ENCODE measurements at places on chromosomes 12 and 14.

DNA sequence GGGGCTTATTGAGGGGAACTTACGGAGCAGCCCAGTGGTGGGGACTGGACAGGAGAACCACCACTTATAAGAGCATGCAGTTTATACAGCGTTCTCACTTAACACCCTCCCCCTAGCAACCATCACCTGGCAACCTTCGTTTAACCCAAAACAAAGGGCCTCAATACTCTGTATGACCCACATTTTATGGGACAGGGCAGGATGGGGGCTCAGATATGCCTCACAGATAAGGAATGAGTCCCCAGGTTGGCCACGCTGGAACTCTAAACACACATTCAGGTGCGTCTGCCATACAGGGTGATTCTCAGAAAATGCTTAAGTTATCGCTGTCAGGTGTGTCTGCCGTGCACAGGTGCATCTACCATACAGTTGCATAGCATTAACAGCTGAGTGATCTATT is 99.2 kb downstream of the GCH1 start:
- DNase-seq = no peak

- no peak for DNase-seq
These were observed 13.8 kb downstream of the DTX1 start for GRCh38 chr12:113070117-113070906.

- DNase-seq = no peak
These were observed 823 bp upstream of the TSPAN11 start for GRCh38 chr12:30925607-30926242.

- DNase-seq = no peak
These were observed 157.5 kb downstream of the TTC8 start for GRCh38 chr14:88981948-88982347.

DNA sequence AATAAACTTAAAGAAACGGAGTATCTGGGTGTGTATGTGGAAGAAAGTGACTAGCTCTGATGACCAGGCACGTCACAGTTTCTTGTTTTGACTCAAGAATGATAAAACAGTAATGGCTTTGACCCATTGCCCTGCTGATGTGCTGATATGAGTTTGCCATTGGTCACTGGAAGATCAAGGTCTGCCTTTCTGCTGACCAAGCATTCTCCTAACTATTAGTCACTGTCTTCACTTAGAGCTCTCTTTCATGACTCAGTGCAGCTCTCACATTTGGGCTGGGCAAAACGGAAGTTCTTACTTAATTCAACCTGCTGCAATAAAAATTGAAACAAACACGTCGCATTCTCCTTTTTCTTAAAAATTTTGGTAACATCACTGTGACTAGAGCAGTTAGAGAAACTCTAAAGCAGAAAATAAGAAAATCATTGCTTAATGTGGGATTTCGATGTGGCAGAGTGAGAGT is 366.7 kb downstream of the BTG1 start:
- DNase-seq = peak; percentile 61

DNA sequence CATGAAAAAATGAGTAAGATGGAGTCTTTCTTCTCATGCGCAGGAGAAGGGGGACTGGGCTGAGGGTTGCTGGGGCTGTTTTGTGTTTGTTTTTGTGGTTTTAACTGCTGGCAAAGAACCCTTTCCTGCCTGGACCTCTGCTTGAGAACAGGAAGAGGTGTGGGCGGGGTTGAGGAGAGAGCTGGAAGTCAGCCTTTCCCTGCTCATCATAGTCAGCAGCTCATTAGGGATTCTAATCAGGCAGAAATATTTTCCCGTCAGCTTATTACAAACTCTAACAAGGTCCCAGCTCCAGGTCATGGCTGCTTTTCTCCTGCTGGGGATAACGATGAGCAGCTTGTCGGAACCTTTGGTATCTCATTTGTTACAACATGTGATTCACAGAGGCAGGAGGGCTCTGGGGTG is 185.0 kb upstream of the NRXN3 start:
- peak; percentile 6 for DNase-seq

GRCh38 chr12:45933504-45933903 is 56.9 kb downstream of the SCAF11 start:
- DNase-seq = no peak

DNA sequence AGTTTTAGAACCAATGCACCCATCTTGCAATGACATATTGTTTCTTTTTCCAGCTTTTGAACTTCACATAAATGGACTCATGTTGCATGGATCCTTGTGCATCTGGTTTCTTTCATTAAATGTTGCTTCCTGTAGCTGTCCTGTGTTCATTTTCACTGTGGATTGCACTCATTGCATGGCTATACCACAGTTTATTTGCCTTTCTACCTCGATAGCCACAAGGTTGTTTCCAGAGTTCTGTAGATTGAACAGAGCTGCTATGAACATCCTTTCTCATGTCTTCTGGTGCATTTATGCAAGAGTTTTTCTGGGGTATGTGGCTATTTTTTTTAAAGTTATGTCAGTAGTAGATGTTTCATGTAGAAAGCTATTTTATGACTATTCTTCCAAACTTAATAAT is 3.5 kb upstream of the KRT81 start:
- no peak for DNase-seq

DNA sequence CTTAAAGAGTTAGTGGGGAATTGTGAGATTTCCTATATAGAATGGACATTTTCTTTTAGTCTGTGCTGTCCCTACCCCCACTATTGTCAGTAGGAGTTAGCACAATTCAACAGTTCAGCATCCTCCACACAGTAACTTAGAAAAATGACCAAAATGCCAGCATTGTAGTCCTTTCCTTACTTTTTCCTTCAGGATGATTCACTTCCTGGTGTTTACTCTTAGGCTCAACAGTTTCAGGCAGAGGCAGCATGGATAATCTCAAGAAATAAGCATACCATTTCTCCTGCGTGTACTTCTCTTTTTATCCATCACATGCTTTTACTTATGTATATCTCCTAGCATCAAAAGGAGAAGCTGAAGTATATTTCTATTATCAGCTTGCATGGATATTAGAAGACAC is 683.4 kb downstream of the SLC16A7 start:
- DNase-seq = peak; percentile 85

DNA sequence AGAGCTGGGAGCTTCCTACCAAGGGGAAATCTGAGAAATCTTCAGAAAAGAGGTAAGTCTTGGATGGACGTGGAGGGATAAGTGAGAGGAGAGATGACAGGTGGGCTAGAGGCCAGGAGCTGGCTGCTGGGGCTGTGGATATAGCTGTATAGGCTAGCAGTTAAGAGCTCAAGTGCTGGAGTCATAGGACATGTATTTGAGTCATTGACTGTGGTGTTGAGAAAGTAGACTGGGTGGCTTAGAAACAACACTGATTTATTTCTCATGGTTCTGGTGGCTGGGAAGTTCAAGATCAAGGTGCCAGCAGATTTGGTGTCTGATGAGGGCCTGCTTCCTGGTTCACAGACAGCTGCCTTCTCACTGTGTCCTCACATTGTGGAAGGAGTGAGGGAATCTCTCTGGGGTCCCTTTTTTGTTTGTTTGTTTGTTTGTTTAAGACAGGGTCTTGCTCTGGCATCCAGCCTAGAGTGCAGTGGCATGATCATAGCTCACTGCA is 151.1 kb upstream of the FUT8 start:
- DNase-seq = no peak

DNA sequence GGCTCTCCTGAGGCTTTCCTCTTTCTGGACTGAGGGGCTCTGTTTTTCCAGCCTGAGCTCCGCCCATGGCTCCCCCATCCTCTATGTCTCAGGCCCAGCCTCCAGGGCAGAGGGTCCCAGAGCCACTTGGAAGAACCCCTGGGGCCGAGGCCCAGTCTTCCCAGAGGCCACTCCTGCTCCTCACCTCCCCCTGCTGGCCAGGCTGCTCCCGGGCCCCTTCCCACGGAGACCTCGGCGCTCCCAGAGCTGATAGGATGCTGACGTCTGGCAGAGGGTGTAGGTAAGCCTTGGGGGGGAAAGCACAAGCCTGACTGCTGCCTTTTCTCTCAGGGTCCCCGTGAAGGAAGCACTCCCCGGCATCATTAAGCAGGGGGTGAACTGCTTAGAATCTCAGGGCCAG is 51.4 kb downstream of the ERH start:
- DNase-seq = peak; percentile 59

DNA sequence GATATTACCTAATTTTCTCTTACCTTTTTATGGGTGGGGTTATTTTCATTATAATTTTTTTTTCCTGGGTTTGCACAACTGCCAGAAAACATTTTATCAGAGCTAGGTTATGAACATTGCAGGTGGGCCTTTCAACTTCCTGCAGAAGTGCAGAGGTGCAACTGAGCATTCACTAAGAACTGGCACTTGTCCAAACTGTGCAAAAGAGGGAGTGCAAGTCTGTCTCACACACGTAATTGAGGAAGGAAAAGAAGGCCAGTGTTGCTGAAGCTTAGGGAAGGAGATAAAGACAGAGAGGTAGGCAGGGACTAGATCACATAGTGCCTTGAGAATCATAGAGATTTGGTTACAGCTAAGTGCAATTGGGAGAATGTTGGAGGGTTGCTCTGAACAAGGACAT is 14.1 kb upstream of the AMN1 start:
- DNase-seq = no peak

DNA sequence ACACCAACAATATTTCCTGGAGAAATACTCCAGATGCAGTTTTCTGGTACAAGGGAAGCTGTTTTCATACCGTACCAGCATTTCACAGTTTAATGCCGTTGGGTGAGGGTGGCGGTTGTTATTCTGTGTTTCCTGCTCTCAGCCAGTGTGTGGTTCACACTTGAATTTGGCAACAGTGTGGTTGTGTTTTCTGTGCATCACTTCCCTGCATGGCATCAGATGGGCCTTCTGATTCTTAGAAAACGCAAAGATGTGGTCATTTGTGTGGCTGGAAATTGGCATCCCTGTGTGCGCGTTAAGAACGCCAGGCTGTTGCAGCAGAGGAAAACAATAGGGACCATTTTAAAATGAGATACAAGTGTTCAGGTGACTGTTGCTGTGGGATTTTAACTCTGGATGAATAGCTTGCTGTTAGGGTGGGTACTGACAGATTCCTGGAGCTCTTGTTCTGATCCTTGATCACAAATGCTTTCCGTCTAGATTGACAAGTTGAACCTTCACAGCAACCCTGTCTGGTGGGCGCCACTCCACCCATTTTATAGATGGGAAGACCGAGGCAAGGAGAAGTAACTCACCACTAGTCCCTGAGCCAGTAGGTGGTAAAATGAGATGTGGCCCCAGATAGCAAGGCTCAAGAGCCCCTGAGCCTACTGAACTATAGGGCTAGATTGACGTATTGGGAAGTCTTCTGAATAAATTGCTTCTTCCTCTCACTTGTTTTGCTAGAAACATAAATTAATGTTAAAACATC is 231.2 kb downstream of the CHST11 start:
- no peak for DNase-seq

- DNase-seq = no peak
These were observed 2.4 kb upstream of the SRP54 start for GRCh38 chr14:34980337-34980900.

DNA sequence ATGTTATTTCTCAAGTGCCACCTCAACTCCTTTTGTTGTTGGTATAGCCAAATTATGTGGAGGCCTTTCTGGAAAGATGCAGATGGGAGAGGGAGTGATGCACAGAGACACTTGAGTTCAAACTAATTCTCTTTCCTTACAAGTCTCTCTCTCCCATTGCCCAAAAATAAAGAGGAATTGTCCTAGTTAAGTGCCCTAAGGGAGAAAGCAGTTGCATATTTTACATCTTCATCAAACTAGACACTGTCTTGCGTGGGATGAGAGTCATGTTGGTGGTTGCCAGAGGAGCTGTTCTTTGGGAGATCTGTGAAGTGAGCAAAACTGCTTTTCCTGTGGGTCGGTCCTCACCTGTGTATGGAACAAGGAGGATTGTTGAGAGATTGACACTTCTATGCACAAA is 72.2 kb downstream of the EP400 start:
- DNase-seq = no peak

DNA sequence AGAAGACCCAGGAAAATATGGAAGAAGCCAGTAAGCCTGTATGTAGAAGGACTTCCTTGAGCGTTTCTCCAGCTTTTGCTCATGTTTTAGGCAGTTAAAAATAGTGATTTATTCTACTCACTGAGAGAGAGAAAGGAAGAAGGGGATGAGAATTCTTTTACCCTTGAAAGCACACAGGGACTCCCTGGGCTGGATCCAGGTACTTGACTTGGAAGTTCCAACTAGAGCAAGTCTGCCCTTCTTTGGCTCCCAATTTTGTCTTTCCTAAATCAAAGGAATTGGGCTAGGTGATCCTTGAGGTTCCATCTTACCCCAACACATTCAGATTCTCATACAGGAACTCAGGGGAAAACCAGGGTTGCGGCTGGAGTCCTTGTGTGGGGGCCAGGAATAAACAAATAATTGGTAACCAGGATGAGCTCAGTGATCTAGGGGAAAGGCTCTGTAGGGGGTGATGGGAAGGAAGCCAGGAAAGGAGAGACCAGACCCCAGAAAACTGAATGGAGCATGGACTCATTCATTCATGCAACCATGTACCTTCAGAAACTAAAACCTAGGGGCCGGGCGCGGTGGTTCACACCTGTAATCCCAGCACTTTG is 11.5 kb upstream of the ITGA5 start:
- peak; percentile 46 for DNase-seq

DNA sequence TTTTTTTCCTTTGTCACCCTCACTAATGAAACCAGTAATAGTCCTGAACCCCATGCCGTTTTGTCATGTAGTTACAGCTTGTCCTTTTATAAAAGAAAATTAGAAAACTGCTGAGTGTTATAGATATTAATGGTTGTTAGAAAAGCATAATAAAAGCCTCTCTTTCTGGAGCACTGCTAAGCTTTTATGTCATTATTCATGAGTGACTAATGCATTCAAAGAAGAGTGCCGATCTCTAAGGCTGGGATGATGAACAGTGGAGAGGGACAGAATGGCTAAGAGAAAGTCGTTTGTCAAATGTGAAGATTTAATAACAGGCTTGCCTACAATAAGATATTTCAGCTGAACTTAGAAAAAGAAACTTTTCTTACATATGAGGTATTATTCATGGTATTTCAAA is 121.6 kb downstream of the MGAT4C start:
- DNase-seq = no peak

GRCh38 chr12:128191380-128191779 is 75.6 kb upstream of the TMEM132C start:
- no peak for DNase-seq

DNA sequence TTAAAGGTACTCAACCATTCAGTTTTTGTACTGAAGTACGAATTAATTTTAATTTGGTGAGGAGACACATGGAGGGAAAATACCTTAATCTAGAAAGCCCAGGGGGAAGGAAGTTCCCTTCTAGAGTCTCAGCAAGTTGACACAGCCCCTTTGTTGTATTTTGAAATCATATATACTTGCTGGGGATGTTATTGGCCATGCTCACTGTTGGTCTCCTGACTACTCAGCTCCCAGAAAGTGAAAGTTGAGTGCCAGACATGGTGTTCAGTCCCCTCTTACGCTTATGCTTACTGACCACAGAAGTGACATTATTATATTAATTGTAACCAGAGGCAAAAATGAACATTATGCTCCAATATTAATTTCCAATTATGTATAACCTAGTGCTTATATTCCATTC is 28.1 kb downstream of the ARF6 start:
- no peak for DNase-seq

GRCh38 chr12:113287899-113288282 is 47.0 kb downstream of the SLC8B1 start:
- DNase-seq = no peak

DNA sequence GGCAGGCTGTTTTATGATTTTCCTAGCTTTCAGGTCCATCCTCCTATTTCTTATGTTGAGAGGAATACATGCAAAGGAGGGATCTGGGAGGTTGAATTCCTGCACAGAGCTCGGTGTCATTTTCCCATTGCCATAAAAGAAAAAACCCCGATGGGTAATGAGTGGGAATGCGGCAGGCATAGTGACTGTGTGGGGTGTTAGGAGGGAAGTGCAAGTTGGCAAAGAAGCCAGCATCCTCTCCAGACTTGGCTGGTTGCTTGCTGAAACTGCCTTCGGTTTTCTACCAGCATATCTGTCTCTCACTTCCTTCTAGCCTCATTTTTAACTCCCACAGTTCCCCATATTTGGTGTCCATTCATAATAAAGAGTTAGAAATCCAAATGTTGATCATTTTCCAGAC is 1046.1 kb downstream of the SLC6A15 start:
- DNase-seq = no peak
